ENCODE measurements at places on chromosomes 3 and 15. TPM values are rescaled to one million over a fixed set of nuclear protein-coding genes. Genes with fewer than 3 reads are reported as not detected.

DNA sequence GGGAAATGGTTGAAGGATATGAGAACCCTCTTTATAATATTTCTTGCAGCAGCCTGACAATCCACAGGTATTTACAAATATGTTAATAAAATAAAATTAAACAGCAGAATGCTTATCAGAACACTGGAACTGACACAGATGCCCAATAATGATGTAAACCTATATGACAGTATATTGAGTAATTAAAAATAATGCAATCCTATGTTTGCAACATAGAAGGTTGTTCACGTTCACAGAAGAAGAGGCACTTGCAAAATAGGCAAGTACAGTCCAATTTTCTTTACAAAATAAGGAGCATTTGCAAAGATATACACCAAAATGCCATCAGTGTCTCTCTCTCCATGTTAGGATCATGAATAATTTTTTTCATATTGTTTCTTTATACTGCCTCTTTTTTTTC lies 397.0 kb upstream of the WNT5A start:
- DNase-seq: no peak
- no peak overlapping the region for H3K4me3 ChIP-seq
- no peaks in the 10 kb centered on the region for H3K36me3 ChIP-seq
- peaks cover 6% of the 10 kb centered on the region for H3K4me1 ChIP-seq
- no peaks in the 10 kb centered on the region for H3K27me3 ChIP-seq
- no peak overlapping the region for H3K27ac ChIP-seq

The SLC30A4 gene
- 2.6 TPM for total RNA-seq

GRCh38 chr3:94049267-94049666 lies 13.4 kb downstream of the DHFR2 start:
- no peak overlapping the region for H3K27ac ChIP-seq
- no peak for DNase-seq
- peaks cover 5% of the 10 kb centered on the region for H3K36me3 ChIP-seq
- no peak overlapping the region for H3K4me3 ChIP-seq

- no peak for DNase-seq
- H3K27me3 ChIP-seq: no peaks in the 10 kb centered on the region
- H3K4me1 ChIP-seq: no peaks in the 10 kb centered on the region
- no peak overlapping the region for H3K27ac ChIP-seq
Measured at GRCh38 chr15:64950888-64951287, 38.8 kb downstream of the SPG21 start.

- no peaks in the 10 kb centered on the region for H3K4me1 ChIP-seq
- H3K36me3 ChIP-seq: no peaks in the 10 kb centered on the region
- DNase-seq: peak; percentile 24
- no peaks in the 10 kb centered on the region for H3K27me3 ChIP-seq
- no peak overlapping the region for H3K27ac ChIP-seq
Measured at GRCh38 chr15:48395521-48396011, 64.3 kb downstream of the DUT start.

The CCDC13 gene
- 3.9 TPM for total RNA-seq

The GOLGA6L7 gene
- total RNA-seq: not detected

The TTC21A gene
- 6.7 TPM for total RNA-seq

The POPDC2 gene
- 0.78 TPM for total RNA-seq

The TLR9 gene
- not detected for total RNA-seq

The OSTN gene
- total RNA-seq: not detected

DNA sequence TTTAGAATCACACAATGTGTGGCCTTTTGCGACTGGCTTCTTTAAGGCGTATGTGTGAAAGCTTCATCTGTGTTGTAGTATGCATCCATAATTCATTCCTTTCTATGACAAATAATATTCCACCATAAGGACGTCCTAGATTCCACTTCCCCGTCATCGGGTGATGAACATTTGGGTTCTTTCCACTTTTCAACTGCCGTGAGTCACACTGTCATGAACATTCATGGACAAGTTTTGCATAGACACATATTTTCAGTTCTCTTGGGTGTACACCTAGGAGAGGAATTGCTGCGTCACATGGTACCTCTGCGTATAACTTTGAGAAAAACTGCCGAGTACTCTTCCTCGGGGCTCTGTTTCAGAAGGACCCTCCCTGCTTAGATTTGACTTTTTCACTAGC lies 97.3 kb downstream of the TOP2B start:
- H3K4me3 ChIP-seq: no peak overlapping the region
- H3K36me3 ChIP-seq: no peaks in the 10 kb centered on the region
- H3K27me3 ChIP-seq: no peaks in the 10 kb centered on the region
- DNase-seq: no peak

The GPR160 gene
- total RNA-seq: 26.4 TPM
